ENCODE measurements at places on chromosomes 2 and 18. TPM values are rescaled to one million over a fixed set of nuclear protein-coding genes. Genes with fewer than 3 reads are reported as not detected.

- no peak for DNase-seq
These were observed 129.1 kb upstream of the SMAD2 start for GRCh38 chr18:48059455-48060010.

DNA sequence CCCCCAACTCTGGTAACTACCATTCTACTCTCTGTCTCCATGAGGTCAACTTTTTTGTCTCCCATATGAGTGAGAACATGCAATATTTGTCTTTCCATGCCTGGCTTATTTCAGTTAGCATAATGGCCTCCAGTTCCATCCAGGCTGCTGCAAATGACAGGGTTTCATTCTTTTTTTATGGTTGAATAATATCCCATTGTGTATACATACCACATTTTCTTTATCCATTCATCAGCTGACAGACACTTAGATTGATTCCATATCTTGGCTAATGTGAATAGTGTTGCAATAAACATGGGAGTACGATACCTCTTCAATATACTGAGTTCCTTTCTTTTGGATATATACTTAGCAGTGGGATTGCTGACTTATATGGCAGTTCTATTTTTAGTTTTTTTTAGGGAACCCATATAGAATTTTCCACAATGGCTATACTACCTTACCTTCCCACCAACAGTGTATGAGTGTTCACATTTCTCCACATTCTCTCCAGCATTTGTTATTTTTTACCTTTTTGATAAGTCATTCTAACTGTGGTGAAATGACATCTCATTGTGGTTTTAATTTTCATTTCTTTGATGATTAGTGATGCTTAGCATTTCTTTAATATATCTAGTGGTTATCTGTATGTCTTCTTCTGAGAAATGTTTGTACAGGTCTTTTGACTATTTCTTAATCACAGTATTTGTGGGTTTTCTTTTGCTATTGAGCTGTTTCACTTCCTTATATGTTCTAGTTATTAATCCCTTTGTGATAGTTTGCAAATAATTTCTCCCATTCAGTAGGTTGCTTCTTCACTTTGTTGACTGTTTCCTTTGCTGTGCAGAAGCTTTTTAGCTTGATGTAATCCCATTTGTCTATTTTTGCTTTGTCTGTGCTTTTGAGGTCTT is 112.2 kb downstream of the SRBD1 start:
- no peak for DNase-seq

DNA sequence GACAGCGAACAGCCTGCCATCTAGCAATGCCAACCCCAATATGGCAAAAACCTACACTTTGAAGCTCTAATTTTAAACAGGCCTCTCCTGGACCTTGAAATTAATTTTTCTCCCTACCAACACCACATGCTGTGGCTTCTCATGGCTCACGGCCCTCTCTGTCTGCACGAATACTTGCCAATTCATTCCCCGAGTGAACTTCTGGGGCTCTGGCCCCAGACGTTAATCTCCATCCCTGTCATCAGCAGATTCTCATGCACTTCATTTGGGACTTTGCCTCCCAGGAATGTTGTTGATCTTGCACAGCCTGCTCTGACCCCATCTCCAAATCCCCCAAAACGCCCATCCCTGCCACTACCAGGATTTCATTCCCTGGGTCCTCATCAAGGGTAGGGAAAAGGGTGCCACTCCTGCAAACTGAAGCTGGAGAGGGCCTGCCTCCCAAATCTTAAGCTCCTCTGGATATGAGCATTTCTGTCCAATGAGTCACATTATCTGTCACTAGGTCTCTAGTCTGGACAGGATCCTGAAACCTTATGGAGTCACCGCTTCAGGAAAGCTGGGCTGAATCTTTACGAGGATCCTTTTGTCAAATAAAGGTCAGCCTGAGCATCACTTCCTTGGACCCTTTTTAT is 10.4 kb downstream of the FIGLA start:
- DNase-seq: no peak

DNA sequence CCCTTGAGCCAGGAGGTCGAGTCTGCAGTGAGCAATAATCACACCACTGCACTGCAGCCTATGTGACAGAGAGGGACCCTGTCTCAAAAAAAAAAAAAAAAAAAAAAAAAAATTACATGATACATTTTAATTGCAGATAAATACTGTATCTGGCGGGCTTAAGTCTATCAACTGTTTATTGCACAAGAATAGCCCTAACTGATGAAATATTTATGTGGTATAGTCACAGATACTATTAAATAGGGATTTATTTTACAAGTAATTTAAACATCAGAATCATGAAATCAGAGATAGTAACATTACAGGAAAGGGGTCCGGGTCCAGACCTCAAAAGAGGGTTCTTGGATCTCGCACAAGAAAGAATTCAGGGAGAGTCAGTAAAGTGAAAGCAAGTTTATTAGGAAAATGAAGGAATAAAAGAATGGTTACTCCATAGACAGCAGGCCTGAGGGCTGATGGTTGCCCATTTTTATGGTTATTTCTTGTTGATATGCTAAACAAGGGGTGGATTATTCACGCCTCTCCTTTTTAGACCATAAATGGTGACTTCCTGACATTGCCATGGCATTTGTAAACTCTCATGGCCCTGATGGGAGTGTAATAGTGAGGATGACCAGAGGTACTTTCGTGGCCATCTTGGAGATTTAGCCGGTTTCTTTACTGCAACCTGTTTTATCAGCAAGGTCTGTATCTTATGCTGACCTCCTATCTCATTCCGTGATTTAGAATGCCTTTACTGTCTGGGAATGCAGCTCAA is 166.6 kb downstream of the PMAIP1 start:
- no peak for DNase-seq

- DNase-seq: no peak
These were observed 54.2 kb downstream of the SERTAD2 start for GRCh38 chr2:64599469-64599868.

DNA sequence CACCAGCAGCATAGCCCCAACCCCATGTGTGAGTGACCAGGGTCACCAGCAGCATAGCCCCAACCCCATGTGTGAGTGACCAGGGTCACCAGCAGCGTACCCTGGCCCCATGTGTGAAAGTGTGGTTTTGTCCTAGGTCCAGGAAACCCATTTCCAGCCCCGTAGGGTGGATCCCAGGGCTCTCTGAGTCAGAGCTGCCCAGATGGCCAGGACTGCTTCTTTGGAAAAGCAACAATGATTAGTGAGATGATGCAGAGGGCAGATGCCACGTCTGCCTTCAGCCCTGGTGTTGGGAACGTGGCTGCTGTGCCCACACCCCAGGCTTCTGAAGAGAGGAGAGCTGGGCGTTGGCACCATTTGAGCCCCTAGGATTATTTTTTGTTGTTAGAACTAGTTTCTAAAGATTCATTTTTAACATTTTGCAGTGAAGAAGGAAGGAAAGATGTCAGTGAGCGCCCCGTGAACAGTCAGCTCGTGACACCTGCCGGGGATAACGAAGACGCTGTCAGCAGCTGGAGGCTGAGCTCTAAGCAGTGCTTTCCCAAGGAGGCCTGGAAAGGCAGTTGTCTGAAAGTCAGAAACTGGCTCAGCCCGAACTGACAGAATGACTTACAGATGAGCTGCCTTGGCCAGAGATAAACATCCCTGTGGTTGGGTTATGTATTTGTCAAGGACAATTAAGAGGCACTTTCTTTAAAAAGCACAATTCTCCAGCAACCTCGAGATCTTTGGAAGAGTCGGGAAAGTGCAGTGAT is 32.1 kb upstream of the KCNG2 start:
- DNase-seq: peak; percentile 34

DNA sequence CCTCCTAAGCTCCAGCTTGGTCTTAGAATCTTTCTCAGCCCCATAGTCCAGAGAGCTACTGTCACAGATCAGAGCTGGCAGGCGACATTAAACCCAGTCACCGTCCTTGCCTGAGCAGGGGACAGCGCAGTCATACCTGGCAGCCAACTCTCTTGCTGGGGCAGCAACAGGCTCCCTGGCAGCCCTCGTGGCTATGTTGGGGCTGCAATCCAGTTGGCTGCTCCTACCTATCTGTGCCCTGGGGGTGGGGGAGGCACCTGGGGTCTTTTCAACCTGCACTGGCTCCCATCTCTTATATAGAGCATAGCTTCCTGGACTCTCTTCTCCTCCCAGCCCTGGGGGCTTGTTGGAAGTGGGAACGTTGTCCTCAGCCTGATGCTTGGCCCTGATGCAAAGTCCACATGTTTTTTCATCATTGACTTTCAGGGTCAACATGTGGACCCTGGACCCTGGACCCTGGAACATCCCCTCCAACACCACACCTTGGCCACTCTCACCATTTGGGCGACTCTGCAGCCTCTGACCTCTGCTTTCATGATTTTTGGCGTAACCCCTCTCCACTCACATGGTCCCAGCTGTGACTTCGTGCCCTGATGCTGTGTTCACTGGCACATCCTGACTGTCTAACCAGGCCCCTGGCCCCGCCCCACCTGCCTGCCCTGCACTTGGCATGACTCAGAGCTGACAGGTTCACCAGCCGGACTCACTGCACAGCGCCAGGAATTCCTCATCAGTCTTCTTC is 45.6 kb downstream of the ATOH8 start:
- DNase-seq: no peak

DNA sequence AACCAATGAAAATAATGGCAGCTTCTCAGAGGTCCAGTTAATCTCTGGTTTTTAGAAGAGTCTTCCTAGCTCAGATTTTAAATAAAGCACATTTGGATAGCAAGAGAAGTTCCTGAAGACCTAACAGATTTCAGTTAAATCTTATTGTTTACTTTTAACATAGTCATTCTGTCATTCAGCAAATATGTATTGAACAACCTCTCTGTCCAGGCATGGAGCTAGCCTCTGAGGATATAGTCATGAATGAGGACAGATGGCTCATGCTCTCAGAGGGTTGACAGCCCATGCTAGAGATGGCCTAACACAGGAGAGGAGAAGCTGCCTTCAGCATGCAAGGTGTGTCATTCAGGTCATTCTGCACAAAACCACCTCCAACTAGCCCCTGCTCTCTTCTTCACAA is 6.2 kb downstream of the CCBE1 start:
- no peak for DNase-seq

DNA sequence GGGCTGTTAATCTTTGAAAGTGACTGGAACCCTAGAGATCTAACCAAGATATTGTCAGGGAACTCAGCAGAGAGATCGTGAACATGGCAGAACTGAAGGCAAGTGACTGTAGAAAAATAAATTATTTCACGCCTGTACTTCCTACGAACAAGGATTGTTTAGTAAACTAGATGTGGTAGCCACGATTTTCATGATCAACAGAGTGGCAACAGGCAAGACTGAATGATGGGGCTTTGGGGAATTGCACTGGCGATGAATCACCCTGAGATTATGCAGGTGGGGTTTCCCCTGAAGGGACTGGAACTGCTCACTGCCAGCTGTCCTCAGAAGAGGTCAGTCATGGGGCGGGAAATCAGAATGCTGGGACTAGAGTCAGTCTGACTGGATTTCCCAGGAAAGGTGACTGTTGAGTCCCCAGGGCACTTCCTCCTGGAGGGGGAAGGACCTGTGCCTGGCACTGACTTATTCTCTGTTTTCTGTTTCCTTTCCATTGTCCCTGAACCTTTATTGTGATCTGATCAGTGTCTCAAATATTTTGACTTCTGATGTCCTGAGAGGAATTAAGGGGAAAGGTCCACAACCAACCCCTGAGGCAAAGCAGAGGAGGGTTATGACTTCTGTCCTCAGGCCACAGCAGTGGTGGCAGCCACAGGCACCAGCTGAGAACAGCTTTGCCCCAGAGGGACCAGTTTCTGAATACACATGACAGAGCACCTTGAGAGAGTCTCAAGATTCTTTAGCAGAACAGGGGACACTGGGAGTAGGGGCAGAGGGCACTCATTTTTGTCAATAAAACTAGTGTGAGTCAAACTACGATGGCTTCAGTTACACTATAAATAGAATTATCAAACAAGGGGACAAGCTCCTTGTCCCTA is 70.0 kb downstream of the NAB1 start:
- DNase-seq: peak; percentile 91

The TEX44 gene
- not detected for total RNA-seq

The SIX3 gene
- total RNA-seq: not detected

The CNTNAP5 gene
- total RNA-seq: not detected

The TMEM247 gene
- total RNA-seq: not detected

The SLC66A2 gene
- total RNA-seq: 65.1 TPM

The LBX2 gene
- 1.5 TPM for total RNA-seq

The CD28 gene
- total RNA-seq: 0.45 TPM

The PDCD1 gene
- total RNA-seq: 0.16 TPM

The NYAP2 gene
- total RNA-seq: not detected

All from myocyte (in vitro differentiated cells).